T follicular helper cell (primary cell): ENCODE measurements at places on chromosomes 7 and 10.

DNA sequence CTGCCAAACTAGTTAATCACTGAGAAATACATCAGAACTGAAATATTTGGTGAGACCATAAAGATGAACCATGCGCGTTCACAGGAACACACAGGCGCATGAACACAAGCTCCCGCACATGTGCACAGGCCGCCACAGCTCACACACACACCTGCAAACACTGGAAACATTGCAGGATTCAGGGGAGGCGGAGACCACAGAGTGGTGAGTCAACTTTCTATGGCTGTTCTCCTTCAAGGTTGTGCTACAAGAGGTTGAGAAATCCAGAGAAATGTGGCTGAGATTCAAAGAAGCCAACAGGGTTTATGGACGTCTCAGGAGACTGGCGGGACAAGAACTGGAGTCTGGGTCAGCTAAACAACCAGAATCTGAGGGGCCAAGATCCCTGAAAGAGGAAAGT is 17.8 kb downstream of the ESYT2 start:
- DNase-seq = peak; percentile 24

DNA sequence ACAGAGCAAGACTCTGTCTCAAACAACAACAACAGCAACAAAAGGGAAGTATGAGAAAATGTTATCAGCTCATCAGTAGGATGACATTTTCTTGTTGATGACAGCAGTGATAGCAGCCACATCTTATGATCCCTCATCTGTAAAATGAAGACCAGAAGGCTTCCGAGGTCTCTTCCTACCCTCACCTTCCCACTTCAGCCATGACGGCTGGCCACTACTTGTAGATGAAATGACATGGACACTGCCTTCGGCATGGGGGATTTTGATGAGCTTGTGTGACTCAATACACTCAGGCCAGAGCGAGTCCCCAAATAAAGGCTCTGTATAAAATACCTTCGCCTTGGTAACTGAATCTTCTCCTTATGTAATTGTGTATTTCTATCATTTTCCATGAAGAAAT is 6.7 kb downstream of the ECHDC3 start:
- DNase-seq = no peak

DNA sequence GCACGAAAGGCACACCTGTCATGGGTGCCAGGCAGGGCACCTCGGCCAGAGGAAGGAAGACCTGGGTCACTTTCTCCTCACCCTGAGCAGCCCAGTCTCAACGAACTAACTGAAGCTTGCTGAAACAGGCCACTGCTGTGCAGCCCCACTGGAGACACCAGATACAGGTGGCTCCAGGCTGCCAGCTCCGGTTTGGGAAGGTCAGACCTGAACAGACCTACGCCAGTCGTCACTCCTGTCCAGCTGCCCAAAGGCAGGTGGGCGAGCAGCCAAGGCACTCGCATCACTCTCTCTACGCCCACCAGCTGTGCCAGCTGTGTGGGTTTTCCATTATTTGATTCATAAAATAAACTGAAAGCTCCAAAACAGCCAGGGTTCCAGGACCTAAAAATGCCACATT is 256.1 kb downstream of the ZMYND11 start:
- no peak for DNase-seq

- DNase-seq = no peak
These were observed 79.6 kb downstream of the ZNF777 start for GRCh38 chr7:149381245-149381644.

DNA sequence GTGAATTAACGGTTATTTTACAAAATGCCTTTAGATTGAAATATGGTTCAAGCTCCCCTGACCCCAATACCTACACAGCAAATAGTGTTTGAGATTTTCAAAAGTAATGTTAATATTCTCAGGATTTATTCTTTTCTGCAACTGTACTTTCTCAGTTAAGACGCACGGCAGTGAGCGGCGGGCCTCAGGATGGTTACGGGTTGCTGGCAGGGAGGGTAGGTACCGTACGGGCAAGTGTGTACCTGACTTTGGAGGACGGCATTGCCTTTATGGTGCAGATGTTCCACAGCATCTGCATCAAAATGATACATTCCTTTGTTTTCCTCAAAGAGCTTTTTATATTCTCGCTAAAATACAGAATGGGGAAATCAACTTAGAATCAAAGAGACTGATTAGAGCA is 44.8 kb downstream of the NEBL start:
- no peak for DNase-seq

- no peak for DNase-seq
These were observed 25.1 kb upstream of the UBE3C start for GRCh38 chr7:157113607-157114006.

DNA sequence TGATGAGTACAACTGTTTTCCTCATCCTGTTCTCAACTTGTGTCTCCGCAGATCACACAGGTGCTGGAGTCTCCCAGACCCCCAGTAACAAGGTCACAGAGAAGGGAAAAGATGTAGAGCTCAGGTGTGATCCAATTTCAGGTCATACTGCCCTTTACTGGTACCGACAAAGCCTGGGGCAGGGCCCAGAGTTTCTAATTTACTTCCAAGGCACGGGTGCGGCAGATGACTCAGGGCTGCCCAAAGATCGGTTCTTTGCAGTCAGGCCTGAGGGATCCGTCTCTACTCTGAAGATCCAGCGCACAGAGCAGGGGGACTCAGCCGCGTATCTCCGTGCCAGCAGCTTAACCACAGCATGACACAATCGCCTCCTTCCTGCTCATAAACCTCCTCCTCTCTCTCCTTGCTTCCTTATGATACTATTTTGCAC is 126.7 kb upstream of the PRSS58 start:
- DNase-seq = no peak

DNA sequence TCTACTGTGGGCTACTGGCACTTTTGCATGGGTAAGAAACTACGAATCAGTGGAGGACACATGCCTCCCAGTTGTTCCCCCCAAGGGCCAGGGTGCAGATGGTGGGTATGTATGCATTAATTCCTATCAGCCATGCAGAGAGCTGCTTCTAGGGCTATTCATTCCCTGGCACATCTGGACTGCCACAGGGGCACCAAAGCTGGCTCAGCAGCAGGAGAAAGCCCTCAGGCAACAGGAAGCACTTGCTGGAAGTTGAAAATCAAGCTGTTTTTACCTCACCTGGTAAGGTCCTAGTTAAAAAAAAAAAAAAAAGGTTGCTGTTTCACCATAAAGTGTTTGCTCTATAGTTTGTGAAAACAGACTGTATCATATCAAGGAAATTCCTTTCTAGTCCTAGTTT is 1342.6 kb downstream of the REEP3 start:
- no peak for DNase-seq

- DNase-seq = no peak
These were observed 92.9 kb upstream of the ZNF804B start for GRCh38 chr7:88666626-88667025.

GRCh38 chr10:128087884-128088709 is 38.1 kb downstream of the MKI67 start:
- no peak for DNase-seq

DNA sequence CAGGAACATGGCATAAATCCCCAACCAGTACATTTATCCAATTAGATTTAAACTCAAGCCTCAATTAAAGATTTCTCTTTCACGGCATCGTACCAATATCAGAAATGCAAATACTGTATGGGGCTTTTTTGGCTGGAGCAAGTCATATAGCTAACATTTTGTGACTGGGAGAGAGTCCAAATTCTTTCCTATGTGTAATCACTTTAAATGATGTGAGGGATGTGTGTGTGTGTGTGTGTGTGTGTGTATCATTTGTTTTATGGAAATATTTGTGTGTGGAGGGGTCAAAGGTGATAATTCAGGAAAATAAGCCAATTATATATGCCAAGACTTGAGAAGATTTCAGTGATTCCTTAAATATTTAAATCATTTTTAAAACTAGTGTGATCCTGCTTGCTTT is 196.6 kb downstream of the TRIL start:
- DNase-seq = no peak
